ENCODE measurements at places on chromosomes 7 and 10.

DNA sequence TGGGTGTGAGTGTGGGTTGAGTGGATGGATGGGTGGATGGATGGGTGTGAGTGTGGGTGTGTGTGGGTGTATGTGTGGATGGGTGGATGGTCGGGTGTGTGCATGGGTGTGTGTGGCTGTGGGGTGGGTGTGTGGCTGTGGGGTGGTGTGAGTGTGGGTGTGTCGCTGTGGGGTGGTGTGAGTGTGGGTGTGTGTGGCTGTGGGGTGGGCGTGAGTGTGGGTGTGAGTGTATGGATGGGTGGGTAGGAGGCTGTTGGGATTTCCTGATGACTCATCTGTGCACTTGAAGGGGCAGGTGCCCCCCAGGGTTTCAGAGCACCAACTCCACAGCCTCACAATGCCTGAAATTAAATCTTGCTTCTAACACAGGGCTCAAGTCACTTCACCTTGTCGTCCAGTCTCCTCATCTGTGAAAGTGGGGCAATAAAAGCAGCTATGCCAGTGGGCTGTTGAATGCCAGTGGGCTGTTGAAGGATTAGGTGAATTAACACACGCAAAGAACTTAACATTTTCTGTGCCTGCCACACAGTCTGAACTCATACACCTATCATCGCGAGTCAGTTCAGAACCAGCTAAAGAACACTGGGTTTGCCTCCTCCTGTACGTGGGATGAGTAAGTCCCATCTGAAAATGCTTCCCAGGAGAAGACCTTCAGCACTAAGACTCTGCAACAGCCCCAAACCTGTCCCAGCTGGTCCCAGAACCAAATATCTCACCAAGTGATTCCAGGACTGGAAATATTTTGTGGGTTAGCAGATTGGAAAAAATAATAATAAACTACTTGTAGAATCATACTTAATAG is 32.0 kb downstream of the SFMBT2 start:
- no peak for DNase-seq

DNA sequence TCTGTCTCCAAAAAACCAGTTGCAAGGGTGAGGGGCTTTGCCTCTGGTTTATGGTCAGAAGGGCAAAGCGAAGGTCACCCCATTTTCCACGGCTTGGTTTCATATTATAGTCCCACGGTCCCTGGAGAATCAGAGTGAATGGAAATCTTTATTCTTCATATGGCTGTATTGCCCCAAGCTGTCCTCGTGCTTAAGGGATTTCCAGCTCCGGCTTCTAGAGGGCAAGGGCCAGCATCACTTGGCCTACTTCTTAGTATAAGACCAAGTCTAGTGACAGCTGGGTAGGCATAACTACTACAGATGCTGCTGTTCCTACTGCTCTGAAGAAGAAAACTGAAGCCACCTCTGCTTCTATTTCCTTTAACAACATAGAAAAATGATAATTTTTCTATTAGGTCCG is 63.2 kb downstream of the PARP12 start:
- DNase-seq: no peak

- no peak for DNase-seq
Observed at GRCh38 chr7:92705831-92706230, 115.6 kb upstream of the FAM133B start.

GRCh38 chr7:116598278-116598677 is 73.4 kb downstream of the CAV1 start:
- DNase-seq: no peak

DNA sequence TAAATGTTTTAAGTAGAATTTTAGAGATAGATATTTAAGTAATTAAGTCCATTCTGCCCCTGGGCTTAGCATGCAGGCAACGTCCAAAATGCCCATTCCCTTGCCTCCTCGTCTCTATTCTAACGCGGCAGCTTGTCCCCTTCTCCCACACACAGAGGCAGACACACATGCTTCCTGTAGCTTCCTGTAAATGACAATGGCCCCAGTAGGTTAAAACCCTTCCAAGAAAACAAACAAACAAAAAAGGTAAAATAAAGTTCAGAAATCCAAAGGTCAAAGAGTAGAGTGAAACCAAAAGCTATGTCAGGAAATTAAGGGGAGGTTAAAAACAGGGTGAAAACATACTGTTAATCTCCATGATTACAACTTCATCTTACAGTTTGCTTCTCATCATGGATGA is 857.6 kb downstream of the GATA3 start:
- DNase-seq: no peak

- DNase-seq: no peak
Observed at GRCh38 chr10:117165538-117166417, 27.7 kb upstream of the VAX1 start.

- DNase-seq: no peak
Observed at GRCh38 chr10:37269554-37270256, 144.3 kb downstream of the ANKRD30A start.

- DNase-seq: no peak
Observed at GRCh38 chr7:45865594-45866410, 7.1 kb downstream of the CCDC201 start.

- no peak for DNase-seq
Observed at GRCh38 chr10:106519376-106520030, 645.0 kb downstream of the SORCS1 start.

DNA sequence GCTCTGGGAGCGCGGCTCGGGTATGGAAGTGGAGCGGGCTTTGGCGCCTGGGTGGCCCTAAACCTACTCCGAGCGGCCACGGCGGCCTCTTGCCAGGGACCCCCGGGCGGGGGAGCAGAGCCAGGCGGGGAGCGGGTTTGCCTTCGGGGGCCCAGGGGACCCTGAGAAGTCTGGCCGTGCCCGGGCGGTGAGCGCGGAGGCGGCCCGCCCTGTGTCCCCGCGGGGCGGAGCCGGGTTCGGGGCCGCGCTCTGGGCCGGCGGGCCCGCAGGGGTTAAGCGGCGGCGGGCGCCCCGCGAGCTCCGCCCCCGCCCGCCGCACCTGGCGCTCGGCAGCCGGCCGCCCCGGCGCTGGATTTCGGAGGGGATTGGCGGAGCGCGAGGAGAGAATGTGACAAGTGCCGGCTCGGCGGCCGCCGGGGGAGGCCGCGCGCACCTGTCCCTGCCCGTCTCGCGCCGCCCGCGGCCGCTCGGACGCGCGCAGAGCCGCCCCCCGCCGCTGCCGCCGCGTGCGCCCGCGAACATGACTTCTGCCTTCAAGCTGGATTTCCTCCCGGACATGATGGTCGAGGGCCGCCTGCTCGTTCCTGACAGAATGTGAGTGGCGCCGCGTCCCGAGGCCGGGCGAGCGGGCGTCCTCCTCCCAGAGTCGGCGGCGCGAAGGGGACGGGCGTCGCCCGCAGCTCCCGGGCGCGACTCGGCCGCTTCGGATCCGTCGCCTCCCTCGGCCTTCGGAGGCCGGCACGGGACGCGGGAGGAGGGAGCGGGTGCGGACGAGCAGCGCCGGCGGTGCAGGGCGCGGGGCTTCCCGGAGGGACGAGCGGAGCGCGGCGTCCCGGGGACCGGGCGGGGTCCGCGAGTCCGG is at the start of gene CELF2:
TSS of gene CELF2 (plus strand) at position 303 of the 862 bp plus-strand sequence. CDS start at position 521, 218 bp downstream.
- DNase-seq: peak; percentile 68

DNA sequence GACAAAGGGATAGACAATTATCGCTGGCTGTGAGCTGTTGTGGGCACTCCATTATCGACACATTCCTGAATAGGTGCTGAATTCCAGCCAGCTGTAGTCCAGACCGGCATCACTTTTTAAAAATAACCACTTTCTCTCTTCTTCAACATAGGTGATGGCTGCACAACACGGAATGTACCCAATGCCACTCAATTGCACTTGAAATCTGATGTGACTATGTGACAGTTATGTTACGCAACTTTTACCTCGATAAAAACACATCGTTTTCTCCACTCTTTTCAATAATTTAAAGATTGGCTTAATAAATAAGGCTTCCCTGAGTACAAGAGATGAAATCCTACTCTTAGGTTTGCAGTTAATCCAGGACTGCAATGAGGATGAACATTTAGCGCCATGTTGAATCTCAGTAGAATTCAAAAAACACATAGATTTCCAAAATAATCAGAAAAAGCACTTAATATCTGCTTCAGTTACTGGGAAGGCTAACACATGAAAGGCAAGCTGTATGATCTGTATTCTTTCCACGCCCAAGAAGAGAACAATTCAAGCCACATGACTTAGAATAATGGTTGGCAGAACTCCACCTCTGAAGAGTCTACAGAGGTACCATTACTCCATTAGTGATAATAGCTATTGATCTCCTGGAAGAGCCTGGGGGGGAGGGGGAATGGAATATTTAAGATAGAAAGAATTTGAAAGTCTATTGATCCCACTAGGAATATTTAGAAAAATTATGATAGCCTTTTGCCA is 3.6 kb downstream of the YWHAG start:
- no peak for DNase-seq

DNA sequence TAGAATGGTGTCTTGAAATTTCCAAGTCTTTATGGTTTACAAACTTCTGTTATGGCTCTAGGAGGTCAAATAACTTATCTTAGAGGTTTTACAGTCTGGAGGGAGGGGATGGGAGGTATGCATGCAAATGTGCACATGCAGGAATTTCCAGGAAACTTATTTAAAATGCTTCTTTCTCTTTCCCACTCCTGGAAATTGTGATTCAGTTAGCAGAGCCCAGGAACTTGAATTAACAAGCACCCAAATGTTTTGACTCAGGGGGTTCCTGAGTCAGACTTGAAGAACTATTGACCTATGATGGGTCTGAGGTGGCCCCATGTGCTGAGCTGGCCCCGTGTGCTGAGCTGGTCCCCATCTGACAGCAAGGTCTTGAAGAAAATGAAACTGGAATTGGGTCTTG is 669.4 kb downstream of the INHBA start:
- DNase-seq: no peak
